Stimulated activated CD4-positive, alpha-beta T cell treated with anti-CD3 and anti-CD28 coated beads, Interleukin-12 subunit alpha, Interleukin-12 subunit beta, amount 100 ng/mL, for 24 hours (primary cell): ENCODE measurements at places on chromosomes 13 and 19.

- DNase-seq: no peak
These were observed 244.7 kb downstream of the COL4A1 start for GRCh38 chr13:110062077-110062776.

DNA sequence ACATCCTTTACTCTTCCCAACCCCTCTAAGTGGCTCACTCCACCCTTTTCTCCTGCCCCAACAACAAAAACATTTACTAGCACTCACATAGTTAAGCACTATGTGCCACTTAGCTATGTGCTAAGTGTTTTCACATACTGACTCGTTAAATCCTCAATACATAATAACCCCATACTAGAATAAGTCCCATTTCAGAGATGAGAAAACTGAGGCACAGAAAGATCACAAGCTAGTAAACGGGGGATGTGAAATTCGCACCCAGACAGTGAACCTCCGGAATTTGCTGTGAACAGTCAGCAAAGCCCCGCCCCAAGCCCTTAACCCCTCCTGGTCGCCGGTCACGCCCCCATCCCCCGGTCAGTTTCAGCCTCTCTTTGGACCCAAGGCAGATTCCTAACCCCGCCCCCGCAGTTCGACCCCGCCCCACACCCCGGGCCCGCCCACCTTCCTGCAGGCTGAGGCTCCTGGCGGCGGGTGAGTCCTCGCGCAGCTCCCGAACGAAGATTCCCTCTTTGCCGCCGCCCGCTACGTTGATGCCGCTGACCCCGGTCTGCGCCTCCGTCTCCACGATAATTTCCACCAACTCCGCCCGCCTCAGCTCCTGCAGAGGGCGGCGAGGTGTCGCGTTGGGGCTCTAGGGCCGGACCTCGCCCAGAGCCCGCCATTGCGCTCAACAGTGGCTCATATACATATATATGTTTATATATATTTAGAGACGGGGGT lies 9.8 kb downstream of the PRX start:
- DNase-seq: peak; percentile 53

- DNase-seq: no peak
These were observed 289.9 kb downstream of the DACH1 start for GRCh38 chr13:71577127-71577526.

DNA sequence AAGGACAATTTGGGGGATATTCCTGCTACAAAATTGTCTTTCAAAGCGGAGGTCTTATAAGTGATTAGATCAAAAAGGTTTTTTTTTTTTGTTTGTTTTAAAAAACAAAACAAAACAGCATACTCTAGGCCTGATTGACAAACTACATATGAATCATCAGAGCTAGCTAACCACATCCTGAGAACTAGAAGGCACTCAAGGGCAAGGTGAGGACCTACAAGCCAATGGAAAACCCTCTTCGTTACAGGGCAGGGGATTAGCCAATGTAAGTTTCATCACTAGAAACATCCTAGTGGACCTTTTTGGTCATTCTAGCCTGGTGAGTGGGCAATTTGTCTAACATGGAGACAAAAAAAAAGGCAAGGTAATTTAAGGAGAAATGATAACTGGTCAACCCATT lies 428.6 kb downstream of the RFC3 start:
- no peak for DNase-seq
